Cerebellum (tissue), 4 donors: ENCODE measurements at places on chromosomes 3 and 15. TPM values are rescaled to one million over a fixed set of nuclear protein-coding genes. Genes with fewer than 3 reads are reported as not detected.

GRCh38 chr3:190414297-190414696, 26.3 kb downstream of the CLDN16 start:
- DNase-seq, result no peak

The CHRM5 gene
- total RNA-seq, result 0.27 TPM

The PPP1R14D gene
- total RNA-seq, result not detected

- no peak for DNase-seq
Observed at GRCh38 chr3:123732447-123732846, 147.6 kb upstream of the HACD2 start.

The ATP13A4 gene
- 7.3 TPM for total RNA-seq

The CHRNA3 gene
- total RNA-seq, result 7.6 TPM

DNA sequence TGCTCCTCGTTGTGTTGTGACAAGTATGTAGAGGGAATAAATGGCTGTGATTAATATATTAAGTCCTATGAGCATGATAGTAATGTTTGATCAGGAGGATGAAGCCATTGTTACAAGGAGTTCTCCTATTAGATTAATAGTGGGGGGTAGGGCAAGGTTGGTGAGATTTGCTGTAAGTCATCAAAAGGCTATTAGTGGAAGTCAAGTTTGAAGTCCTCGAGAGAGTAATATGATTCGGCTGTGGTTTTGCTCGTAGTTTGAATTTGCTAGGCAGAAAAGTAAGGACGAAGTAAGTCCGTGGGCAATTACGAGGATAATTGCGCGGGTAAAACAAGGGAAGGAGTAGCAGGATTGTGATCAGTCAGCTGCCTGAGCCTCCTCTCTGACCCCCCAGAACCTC, 26.0 kb upstream of the BUB1B start:
- DNase-seq, result no peak

DNA sequence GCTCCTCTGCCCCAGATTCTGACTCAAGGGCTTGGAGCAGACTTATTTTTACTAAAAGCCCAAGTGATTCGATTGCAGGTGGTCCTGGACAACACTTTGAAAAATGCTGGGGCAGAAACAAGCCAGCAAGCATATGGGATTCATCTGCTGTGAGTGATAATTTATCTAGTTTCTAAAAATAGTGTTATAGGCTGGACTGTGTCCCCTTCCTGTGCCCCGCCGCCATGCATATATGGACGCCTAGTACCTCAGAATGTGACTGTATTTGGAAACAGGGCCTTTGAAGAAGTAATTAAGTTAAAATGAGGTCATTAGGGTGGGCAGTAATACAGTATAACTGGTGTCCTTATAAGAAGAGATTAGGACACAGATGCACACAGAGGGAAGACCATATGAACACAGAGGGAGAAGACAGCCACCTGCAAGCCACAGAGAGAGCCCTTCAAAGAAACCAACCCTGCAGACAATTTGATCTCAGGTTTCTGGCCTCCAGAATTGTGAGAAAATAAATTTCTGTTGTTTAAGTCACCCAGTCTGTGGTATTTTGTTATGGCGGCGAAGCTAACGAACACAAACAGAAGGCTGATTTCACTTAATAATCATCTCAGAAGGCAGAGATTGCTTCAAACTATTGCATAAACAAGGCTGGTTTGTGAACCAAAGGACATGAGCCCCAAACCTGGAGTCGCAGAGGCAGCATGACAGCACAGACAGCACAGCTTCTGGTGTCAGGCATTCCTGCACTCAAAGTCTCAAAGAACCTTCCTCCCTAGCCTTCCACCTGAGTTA, 59.1 kb downstream of the CCNL1 start:
- DNase-seq, result no peak

- no peak for DNase-seq
Observed at GRCh38 chr15:50209809-50210208, 27.8 kb downstream of the SLC27A2 start.

The DVL3 gene
- total RNA-seq, result 32.0 TPM

- no peak for DNase-seq
Observed at GRCh38 chr15:64902863-64903262, 8.8 kb upstream of the ANKDD1A start.

The TGM4 gene
- not detected for total RNA-seq

The IQCH gene
- 9.3 TPM for total RNA-seq

- DNase-seq, result no peak
Observed at GRCh38 chr15:78023865-78024518, 53.5 kb downstream of the TBC1D2B start.

GRCh38 chr15:77036537-77037387, 34.1 kb downstream of the TSPAN3 start:
- DNase-seq, result peak; percentile 58

The ADAMTS7 gene
- total RNA-seq, result 25.9 TPM

- DNase-seq, result no peak
Observed at GRCh38 chr3:184730924-184731323, 19.1 kb upstream of the MAGEF1 start.

- DNase-seq, result no peak
Observed at GRCh38 chr15:34616613-34617012, 33.2 kb upstream of the GOLGA8B start.

The ZNF620 gene
- 12.5 TPM for total RNA-seq

DNA sequence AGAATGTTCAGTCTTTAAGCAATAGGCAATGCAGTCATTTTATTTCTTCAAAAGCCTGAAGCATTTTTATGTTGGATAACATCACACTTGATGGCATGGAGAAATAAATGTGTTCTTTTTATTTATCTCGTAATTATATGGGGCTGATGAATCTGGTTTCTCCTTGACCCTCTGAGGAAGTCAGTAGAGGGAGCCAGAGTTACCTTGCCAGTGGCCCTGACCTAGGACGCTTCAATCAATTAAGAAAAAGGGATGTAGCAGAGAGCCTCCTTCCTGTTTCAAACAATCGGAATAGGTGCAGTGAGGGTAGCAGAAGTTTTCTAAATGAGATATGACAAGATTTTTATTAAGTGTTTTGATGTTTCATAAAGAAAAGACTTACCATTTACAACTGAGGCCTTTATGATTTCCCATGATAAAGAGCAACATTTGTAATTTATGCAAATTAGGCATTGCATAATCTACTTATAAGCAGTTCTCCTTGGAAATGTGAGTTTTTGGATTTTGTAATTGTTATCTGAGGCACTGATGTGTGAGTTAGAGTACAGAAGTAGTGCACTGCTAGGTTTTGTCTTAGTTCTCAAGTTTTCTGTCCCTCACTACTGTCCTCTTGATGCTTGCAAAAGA, 129.1 kb downstream of the RAP2B start:
- DNase-seq, result no peak

The FANCD2OS gene
- not detected for total RNA-seq

The PRR20G gene
- not detected for total RNA-seq

The PIGBOS1 gene
- total RNA-seq, result 5.6 TPM

The TRH gene
- 16.4 TPM for total RNA-seq

- no peak for DNase-seq
Observed at GRCh38 chr3:178629430-178630178, 93.4 kb downstream of the KCNMB2 start.

- DNase-seq, result no peak
Observed at GRCh38 chr3:171736556-171736955, 73.7 kb downstream of the PLD1 start.

- no peak for DNase-seq
Observed at GRCh38 chr3:45528429-45528828, 66.1 kb upstream of the LIMD1 start.

The CLDN11 gene
- total RNA-seq, result 39.6 TPM

The ERC2 gene
- total RNA-seq, result 64.3 TPM

- no peak for DNase-seq
Observed at GRCh38 chr3:188905547-188905946, 266.2 kb upstream of the TPRG1 start.

The AMOTL2 gene
- total RNA-seq, result 49.3 TPM

DNA sequence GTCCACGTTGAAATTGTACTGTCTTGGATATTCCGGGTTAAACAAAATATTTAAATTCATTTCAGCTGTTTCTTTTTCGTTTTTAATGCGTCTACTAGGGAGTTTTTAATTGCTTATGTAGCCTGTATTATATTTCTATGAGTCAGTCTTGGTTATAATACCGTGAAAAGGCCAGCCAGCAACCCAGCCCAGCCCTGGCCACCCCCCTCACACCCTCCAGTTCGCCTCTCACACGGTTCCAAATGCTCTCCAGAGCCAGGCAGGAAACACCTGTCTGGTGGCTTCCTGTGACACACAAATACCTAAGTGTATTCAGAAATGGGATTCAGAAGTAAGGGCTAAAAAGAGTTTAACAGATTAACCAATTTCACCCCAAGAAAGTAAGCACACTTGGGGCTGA, 4.4 kb downstream of the SH3BP5 start:
- no peak for DNase-seq

The RTP3 gene
- not detected for total RNA-seq

The CELF6 gene
- 7.3 TPM for total RNA-seq

DNA sequence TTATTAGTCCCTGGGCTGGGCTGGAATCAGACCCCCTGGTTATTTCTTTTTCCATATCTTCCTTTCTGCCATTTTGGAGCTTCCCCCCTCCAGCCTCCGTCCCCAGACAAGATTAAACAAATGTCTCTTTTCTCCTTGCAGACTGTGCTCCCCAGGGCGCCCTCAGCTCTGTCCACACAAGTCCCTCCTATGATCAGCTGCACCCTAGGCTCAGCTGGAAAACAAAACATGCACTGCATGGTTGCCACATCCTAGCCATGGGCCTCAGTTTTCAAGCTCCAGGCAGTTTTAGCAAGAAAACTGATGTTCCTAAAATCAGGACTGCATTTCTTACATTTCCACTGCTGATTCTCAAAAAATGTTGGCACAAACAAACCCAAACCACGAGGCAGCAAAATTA, 23.5 kb upstream of the RFTN1 start:
- no peak for DNase-seq

- DNase-seq, result no peak
Observed at GRCh38 chr3:67654844-67655177, 399 bp upstream of the SUCLG2 start.

The TRA2B gene
- total RNA-seq, result 201 TPM

The TAGLN3 gene
- 91.8 TPM for total RNA-seq

DNA sequence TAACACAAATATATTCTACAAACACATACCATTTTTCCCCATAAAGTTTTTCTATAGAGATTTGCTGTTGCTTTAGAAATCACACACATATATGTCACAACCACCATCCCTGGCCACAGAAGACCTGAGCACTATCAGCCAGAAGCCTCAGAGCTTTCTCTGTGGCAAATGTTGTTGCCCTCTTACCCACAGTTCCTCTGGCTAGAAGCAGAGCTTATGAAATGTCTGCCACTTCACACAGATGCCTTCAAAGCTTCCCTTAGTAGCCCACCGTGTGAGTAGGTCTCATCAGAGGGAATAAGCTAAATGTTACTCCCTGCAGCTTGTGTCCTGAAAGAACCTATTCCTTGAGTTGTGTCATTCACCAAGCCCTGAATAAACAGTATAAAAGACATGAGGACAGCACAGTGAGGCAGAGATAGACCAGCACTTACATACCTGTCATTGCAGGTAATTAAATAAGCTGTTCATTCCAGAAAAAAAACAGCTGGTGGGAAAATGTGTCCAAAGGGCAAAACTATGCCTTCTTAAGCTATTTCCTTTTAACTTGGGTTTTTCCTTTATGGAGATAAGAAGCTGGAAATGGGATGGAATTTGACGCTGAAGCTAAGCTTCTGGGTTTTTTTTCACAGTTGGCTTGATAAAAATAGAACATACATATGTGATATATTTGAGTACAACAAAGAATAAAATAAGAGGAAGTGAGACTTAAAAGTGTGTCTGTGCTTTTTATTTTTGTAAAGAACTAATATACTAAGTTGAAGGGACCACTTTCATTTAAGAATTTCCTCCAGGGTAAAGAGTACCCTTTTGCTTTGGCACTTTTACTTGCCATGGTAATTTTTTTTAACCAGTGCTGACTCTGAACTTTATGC, 391.4 kb downstream of the KCNH8 start:
- DNase-seq, result no peak

GRCh38 chr3:127015282-127016042, 32.5 kb downstream of the PLXNA1 start:
- DNase-seq, result no peak

DNA sequence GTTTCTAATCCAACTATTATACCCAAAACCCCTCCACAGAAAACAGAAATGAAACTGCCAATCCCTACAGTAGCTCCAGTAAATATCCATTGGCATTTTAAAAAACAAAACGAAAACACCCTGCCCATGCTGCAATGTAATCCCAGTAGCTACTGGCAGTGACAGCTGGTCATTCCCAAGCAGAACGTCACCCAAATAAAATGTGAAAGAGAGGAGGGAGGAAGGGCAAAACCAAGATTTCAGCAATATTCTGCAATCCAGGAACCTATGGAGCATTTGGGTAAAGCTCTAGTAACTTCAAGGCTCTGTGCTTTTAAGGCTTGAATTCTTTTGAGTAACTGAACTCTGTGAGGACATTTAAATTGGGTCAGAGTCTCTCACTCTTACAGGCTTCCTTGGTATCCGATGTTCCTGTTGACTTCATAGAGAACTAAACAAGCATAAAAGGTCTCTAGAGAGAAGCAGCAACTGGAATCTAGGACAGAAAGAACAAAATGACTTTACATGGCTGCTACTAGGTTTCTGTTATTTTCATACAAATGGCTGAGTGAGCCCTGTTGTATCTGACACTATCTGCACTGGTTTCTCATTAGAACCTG, 136.2 kb downstream of the TNIK start:
- DNase-seq, result no peak

- DNase-seq, result no peak
Observed at GRCh38 chr15:85781099-85781498, 13.6 kb downstream of the KLHL25 start.

The PPIP5K1 gene
- 60.3 TPM for total RNA-seq

DNA sequence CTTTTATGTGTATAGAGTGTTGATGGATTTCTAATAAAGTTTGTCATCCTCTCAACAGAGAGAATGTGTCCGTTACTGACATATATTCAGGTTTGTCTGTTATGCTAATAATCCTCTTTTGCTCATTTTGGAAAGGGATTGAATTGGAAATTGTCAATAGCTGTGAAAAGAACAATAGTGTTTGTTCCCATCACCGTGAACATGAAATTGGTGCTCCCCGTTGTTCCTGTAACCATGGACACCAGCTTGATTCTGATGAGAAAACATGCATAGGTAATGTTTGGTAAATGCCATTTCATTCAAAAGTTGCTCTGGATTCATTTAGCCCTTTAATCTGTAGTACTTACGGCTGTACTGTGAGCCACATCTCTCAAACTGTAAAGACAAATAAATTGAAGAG, 707.0 kb upstream of the GOLIM4 start:
- no peak for DNase-seq

The KLHL40 gene
- 0.09 TPM for total RNA-seq

The OXNAD1 gene
- 28.9 TPM for total RNA-seq

The DAG1 gene
- 26.3 TPM for total RNA-seq

The STT3B gene
- total RNA-seq, result 95.2 TPM

DNA sequence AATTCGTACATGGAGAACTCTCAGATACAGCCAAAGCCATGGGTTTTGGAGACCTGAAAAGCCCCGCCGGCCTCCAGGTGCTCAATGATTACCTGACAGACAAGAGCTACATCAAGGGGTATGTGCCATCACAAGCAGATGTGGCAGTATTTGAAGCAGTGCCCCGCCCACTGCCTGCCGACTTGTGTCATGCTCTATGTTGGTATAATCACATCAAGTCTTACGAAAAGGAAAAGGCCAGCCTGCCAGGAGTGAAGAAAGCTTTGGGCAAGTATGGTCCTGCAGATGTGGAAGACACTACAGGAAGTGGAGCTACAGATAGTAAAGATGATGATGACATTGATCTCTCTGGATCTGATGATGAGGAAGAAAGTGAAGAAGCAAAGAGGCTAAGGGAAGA, 23.5 kb downstream of the MYO5A start:
- DNase-seq, result no peak

The HDDC3 gene
- total RNA-seq, result 8.5 TPM
